ENCODE measurements at places on chromosomes 1 and 21.

GRCh38 chr1:59414406-59415133, 117.7 kb downstream of the FGGY start:
- DNase-seq: no peak

DNA sequence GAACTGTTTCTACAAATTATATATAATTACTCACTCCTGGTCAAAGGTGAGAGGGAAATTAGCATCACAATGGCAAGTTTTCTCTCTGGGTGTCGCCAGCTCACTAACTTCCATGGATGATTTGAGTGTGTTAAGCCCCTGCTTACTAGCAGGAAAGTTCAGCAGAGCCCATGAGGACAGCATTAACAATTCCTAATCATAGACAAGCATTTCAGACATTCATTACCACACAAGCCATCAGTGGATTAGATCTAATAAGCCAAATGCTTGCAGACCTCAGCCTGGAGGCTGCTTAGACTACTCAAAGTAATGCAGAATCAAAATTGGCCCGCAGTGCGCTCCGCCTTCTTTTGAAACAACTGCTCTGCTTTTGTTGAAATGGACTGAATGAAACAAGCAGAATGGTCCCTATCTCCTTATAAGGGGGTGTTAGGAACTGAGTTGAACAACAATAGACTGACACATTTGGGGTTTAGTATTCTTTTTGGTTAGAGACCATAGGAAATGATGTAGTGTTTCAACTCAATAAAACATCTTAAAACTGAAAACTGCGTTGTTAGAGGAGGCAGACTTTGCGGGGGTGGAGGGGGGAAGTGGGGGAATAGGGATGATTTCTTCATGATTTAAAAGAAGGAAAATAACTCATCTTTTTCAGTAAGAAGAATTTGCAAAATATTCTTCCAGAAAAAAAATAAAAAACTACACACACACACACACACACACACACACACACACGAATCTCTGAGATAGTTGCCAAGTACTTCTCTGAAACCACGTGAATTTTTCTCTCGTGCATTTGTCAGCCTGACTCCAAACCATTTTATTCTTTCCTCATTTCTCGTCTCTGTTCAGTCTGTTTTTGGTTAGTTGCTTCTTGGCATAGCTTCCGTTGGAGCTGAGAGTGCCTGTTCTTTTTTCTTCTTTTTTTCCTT, 54.6 kb downstream of the GORAB start:
- DNase-seq: no peak

DNA sequence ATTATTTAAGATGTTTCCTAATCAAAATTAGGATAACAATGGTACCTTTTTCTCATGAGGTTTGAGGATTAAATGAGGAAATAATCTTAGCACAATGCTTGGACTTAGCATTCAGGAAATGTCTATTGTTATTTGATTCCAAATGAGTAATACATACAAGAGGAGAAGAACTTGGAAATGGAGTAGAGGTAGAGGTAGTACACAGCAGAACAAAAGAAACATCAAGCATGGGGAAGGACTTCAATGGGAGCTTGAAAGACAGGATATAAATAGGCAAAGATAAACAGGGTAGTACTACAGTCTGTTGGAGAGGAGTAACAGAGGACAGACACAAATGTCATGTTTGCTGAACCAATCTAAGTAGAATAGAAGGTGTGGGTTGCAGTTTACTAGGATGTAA, 59.5 kb upstream of the RGS2 start:
- peak; percentile 49 for DNase-seq

DNA sequence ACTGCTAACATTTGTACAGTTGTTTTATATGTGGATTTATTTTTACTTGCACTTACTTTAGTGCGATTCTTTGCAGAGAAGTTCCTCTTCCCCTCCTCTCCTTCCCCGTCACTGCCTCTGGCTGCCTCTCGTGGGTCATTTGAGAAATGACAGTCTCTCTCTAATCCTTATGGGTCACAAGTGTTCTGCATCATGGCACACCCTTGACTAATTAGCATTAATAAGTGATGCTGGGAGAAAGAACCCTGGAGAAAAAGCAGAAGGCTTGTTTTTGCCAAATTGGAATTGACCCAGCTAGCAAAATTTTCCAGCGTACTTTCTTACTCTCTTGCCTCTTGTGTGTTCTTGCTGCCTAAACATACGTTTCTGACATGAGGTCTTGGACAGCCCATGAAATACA, 301.2 kb downstream of the DUSP10 start:
- no peak for DNase-seq

- DNase-seq: peak; percentile 79
These were observed 10.5 kb downstream of the MTX1 start for GRCh38 chr1:155218854-155219591.

Data from NCI-H774 (cell line).